Stimulated activated CD4-positive, alpha-beta T cell treated with anti-CD3 and anti-CD28 coated beads, Interleukin-1b, Interleukin-23, amount 100 ng/mL, for 1 hour (primary cell): ENCODE measurements at places on chromosomes 12 and 14.

DNA sequence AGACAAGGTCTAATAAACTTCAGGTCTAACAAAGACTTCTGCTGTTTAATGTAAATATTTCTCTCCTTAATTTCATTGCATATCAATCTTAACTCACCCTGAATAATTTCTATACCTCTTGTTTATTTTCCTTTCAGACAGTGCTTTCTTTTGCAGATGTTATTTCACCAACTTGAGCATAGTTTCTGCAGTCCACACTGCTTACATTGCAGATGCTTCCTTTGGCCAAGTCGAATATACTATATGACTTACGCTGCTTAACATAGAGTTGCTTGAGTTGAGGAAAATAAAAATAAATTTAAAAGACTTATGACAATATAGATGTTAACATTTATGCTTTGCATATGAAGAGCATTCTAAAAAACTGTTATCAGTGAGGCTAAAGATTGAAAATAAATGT, 217.7 kb downstream of the PTPRO start:
- no peak for DNase-seq

DNA sequence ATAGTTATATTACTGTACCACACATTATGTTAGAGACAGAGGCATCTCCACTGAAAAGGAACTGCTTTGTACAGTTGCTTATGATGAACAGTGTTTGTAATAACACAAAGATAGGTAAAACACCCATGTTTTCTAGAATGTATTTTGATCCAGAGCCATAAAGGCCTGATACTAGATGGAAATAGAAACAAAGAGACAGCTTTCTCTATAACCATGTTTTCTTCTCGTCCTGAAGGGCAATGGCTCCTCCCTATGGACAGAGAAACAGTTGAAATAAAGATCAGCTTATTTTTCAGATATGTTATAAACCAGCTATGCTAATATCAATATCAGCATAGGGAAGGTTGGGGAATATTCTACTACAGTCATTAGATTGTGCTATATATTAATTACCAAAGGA, 109.2 kb downstream of the ATXN7L3B start:
- no peak for DNase-seq

- DNase-seq = no peak
Measured at GRCh38 chr12:114735680-114736374, 51.9 kb upstream of the TBX3 start.

DNA sequence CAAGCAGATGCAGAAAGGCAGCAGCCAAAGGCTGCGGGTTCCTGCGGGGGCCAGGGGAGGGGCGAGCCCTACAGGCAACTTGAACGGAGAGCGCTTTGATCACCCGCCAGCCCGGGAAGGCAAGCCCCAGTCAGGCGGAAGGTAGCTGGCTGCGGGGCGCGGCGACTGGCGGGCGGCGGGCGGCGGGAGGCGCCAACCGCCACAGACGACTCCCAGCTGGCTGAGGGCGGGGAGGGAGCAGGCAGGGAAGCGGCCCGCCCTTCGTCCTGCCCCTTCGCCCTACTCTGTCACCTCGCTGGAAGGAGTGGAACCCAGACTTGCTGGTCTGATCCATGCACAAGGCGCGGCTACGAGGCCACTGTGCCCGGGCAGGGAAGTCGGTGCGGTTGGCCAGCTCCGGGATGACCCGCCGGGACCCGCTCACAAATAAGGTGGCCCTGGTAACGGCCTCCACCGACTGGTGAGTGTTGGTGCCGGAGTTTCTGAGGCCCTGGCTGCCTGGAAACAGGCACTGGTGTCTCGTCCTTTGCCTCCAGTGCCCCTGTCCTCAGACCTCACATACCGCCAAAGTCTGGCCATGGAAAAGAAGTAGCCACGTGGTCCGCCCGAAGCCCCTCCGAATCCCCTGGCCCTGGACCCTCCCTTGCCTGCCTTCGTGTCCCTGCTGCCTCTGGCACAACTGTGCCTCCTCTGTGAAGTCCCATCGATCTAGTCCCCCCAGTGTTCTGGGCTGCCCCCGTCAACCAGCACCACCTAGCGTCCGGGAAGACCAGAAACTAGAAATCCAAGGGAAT, 15.4 kb upstream of the CARMIL3 start:
- peak; percentile 39 for DNase-seq

- no peak for DNase-seq
Measured at GRCh38 chr12:128600886-128601285, 222.9 kb downstream of the SLC15A4 start.

DNA sequence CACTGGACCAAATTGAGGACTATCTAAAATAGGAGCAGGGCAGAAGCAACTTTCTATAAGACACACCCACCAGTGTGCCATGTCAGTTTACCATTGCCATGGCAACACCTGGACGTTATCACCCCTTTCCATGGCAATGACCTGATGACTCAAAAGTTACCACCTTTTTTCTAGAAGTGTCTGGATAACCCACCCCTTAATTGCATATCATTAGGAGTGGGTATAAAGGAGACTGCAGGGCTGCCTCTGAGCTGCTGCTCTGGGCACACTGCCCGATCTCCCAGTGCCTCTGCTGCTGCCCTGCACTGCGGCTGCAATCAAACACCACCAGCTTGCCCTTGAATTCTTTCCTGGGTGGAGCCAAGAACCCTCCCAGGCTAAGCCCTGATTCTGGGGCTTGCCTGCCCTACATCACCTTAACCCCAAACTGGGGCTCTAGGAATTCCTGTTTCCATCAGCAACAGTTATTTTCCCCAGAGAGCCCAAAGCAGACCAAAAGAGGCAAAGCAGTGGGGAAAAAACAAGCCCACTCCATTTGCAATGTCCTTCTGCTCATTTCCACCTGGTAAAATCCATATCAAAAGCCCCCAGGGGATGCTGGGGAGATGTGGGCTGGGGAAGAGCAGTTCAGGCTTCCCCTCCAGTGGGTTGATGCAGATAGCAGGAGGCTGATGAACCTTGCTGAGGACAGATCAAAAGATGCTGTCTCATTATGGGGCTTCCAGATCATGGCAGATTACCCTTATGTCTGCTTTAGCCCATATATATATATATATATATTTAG, 129.5 kb upstream of the NCOR2 start:
- DNase-seq = no peak

- DNase-seq = no peak
Measured at GRCh38 chr14:29321646-29322045, 555.1 kb downstream of the FOXG1 start.
